Left kidney (tissue), 8 donors: ENCODE measurements at places on chromosomes 6 and 20. TPM values are rescaled to one million over a fixed set of nuclear protein-coding genes. Genes with fewer than 3 reads are reported as not detected.

- no peak for DNase-seq
Observed at GRCh38 chr20:36273414-36274180, 32.5 kb upstream of the DLGAP4 start.

DNA sequence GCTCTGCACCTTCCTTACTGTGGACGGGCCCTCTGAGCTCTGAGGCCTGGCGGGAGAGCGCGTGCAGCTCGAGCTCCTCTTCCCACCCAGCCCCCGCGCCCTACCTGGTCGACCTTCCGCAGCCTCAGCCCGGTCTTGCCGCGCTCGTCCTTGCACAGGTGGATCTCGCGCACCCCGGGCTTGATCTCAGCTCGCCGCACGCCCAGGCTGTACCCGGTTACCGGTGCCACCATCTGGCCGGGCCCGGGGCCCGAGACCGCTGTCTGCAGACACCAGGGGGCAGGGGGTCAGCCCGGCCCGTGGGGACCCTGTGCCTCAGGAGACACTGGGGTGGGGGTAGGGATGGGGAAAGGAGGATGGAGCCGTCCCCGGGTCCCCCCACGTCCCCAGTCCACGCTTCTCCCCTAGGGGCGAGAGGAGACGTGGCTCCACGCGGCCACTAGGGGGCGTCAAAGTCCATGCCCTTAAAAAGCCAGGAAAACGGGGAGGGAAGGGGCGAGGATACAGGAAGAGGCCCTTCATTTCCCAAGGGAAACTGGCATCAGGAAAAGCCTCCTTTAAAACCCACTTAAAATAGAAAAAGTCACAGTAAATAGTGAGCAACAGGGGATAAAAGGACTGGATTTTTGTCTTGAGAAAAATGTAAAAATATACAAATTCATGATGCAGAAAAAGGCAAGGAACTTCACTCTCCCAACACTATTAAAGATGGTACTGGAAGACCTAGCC, 15.5 kb downstream of the SDCBP2 start:
- DNase-seq, result peak; percentile 78

DNA sequence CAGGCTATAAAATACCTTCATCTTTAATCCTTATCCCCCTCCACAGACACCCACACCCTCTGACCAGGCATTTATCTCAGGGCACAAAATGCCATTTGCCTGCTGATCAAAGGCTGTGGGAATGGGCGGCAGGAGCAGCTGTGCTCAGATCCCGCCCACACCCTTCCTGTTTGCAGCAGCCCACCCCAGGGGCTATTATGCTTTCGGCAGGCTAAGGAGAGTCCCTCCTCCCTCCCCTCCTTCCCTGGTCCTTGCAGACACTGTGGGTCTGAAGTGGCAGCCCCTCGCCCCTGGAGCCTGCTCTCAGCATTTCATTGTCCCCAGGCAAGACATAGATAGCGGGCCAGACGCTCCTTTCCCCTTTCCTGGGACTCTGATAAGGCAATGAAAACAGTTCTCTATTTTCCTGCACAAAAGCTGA, 220.8 kb upstream of the HEY2 start:
- no peak for DNase-seq

GRCh38 chr6:161415302-161415855, 141.5 kb upstream of the AGPAT4 start:
- DNase-seq, result no peak

DNA sequence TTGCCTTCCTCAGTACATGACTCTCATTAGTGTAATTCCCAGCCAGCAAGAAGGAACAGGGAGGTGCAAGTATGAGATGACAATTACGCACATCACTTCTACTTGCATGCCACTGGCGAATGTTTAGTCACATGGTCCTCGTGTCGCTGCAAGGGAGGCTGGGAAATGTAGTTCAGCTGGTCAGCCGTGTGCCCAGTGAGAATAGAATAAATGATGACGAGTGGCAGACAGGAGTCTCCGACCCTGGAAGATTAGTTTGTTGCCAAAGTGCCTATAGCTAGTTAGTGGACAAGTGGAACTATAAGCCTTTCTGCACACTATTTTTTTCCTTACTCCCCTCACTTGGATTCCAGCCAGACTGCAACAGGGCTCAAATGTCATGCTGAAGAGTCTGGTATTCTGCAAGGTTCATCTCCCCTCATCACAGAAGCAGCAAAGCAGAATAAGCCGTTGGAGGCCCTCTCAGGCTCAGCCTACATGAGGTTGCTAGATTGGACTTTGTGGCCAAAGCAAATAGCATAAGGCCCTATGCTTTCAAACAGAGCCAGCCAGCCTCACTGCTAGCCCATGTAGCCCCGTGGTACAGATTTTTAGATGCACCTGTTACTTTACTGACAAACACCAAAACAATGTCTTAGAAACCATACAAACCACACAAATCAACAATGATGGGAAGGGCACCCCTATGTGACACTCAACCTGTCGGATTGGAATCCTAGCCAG, 9.7 kb downstream of the LINC00237 start:
- peak; percentile 22 for DNase-seq

- DNase-seq, result no peak
Observed at GRCh38 chr6:78353040-78353439, 514.3 kb upstream of the IRAK1BP1 start.

DNA sequence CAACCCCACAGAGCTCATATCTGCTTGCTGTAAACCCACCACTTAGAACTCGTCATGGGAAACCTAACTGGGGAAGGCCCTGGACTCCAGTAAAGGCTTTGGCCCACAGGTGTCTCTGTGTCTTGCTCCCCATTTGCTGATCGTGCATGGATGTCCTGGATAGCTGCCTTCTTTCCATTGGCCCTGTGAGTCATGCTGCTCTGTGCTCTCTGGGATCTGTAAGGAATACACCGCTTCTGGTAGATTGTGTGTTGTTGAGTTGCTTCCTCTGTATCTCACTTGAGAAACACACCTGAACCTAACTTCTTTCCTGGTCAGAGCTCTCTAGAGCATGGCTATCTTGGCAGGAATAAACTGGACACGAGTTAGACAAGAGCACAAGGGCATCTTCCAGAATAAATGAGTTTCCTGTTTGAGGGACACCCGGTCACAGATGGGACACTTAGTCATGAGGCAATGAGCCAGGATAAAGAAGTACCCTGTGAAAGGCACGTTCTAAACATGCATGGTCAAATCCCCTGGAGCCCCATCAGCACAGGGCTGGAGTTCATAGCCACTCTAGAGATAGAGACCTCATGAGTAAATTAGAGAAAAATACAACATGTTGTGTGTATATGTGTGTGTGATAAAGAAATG, 99.6 kb upstream of the TMEM170B start:
- no peak for DNase-seq

GRCh38 chr6:151254451-151255081, 14.8 kb downstream of the AKAP12 start:
- DNase-seq, result peak; percentile 57

DNA sequence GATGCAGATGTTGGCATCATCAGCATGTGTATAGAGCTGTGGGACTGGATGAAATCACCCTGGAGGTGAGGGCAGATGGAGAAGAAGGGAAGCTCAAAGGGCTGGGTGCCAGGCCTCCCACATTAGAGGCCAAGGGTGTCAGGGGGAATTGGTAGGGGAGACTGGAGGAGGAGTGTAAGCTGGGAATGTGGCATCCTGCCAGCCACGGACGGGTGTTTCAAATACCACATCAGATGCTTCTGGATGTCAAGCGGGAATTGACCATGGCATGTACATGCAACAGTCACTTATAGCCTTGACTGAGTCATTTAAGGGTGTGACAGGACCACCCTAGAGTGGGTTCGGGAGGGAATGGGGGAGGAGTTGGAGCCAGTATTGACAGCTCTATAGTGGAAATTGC, 9.6 kb downstream of the ERGIC3 start:
- DNase-seq, result no peak

The SMAP1 gene
- 31.3 TPM for polyA plus RNA-seq

The IMPG1 gene
- 5.2 TPM for polyA plus RNA-seq

The C4A gene
- polyA plus RNA-seq, result 17.0 TPM

The BLTP3A gene
- polyA plus RNA-seq, result 17.3 TPM

The RIPPLY2 gene
- polyA plus RNA-seq, result not detected

The TRIM10 gene
- polyA plus RNA-seq, result 0.27 TPM
